ENCODE measurements at places on chromosomes 5 and 9.

- DNase-seq, result no peak
These were observed 187.6 kb downstream of the GADD45G start for GRCh38 chr9:89792189-89793123.

DNA sequence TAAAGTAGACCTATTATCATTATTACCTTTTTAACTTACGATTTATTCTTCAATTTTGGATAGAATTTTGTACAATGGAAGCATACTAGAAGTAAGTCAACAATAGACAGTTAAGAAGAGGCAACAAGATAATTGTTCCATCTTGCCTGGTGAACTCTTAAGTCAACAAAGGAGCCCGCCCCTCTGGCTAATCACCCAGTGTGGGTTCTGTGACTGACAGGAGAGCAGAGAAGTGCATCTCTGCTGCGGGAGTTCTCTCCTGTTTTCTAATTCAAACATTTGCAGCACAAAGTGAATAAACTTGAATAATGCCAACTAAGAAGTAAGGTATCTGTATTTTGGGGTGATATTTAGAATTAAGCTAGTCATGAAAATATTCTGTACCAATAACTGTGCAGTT is 6.7 kb upstream of the ISL1 start:
- no peak for DNase-seq

DNA sequence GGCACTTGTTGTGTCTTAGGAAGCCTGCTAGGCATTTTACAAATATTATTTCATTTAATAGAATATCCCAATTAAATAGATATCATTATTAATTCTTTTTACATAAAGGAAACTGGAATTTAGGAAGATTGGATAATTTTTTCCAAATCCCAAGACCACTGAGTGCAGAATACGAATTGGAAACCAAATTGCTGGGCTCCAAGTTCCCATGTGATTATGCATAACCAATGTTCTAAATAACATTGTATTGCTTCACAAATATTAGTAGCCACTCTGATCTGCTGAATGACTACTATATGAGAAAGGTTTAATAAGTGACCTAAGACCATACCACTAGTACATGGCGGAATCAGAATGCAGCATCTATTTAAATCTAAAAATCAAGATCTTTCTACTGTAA is 57.7 kb downstream of the ALDH1A1 start:
- no peak for DNase-seq

DNA sequence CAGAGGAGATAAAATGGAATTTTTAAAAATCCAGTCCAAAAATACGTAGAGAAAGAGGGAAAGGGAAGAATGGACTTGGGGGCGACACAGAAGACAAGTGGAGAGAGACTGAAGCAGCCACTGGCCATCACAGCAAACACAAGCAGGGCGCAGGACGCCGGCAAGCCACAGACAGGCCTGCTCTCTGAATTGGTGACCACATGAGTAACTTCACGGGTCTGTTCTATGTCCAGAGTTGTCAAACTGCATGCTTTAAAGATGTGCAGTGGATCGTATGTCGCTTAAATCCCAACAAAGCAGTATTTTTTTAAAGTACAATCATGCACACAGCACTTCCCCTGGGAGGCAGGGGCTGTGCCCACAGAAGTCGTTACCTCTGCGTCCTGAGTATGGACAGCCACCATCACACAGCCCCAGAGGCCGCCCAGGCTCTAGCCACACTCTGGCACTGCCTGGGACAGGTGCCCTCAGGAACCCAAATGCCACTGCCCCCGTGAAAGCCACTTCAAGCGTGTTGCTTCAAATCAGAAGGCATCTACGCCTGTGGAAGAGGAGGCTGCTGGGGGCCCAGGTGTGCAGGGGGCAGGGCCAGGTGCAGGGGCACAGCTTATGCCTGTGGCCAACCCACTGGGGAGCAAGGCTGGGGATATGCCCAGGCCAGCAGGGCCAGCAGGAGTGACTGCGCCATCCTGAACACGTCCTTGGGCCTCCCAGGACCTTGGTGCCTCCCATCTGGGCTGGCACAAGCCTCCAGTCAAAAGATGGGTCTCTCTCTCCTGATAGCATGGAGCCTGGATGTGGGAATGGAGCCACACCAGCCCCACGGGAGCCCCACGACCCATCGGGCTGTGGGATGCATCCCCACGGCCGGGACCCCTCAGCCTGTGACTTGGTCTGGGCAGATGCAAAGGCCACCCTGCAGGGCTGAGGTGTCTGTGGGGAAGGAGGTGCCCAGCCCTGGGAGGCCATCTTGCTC is 5.9 kb upstream of the LRRC14B start:
- DNase-seq, result no peak

- DNase-seq, result no peak
These were observed 20.0 kb downstream of the PCDH1 start for GRCh38 chr5:141858079-141858765.

- DNase-seq, result peak; percentile 50
These were observed 69.6 kb downstream of the CHSY3 start for GRCh38 chr5:129973716-129974426.

GRCh38 chr5:37015795-37016666 is 139.5 kb downstream of the NIPBL start:
- peak; percentile 4 for DNase-seq

DNA sequence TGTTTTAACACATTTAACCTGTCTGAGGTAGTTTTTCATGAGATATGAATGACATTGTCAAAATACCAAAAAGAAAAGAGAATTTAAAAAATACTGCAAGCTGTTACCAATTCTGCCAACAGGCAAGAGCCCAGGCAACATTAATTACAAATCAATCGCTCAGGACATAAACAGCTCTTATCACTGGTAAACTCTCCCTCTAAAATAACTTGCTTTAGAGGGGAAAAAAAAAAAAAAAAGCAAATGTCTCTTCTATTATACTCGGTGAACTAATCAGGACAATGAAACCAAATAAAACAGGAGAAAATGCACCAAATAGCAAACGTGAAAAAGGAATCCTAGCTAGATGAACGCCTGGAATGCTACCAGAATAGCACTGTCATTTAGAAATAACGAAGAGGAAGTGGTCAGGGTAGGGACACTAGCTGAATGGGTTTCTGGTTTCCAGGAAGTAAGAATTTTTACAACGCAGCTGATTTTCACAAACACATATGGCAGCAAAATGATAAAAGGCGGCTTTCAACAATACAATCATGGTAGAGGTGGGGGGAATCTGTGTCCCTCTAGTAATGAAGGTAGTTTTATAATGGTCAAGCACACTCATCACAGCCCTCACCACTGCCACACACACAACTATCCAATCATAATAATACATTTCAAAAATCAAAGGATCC is 94.9 kb downstream of the DENND1A start:
- DNase-seq, result peak; percentile 53

GRCh38 chr5:79295029-79295428 is 59.1 kb downstream of the JMY start:
- DNase-seq, result no peak

DNA sequence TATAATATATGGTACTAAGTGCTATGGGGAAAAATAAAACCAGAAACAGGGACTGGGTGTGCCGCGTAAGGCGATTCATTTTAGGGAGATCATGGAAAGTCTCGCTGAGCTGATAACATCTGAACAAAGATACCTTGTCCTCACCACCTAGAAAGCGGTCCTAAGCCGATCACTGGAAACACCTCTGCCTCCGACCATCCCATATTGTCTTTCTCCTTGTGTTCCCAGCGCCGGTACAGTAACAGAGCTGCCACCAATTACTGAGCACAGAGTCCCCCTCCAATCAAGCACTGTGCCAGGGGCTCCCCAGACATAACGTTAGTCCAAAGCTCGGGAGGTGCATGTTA is 704 bp downstream of the CCDC112 start:
- DNase-seq, result no peak

GRCh38 chr9:88657893-88658292 is 122.9 kb downstream of the NXNL2 start:
- DNase-seq, result no peak

- DNase-seq, result no peak
These were observed 43.6 kb upstream of the RAD23B start for GRCh38 chr9:107239474-107239873.

DNA sequence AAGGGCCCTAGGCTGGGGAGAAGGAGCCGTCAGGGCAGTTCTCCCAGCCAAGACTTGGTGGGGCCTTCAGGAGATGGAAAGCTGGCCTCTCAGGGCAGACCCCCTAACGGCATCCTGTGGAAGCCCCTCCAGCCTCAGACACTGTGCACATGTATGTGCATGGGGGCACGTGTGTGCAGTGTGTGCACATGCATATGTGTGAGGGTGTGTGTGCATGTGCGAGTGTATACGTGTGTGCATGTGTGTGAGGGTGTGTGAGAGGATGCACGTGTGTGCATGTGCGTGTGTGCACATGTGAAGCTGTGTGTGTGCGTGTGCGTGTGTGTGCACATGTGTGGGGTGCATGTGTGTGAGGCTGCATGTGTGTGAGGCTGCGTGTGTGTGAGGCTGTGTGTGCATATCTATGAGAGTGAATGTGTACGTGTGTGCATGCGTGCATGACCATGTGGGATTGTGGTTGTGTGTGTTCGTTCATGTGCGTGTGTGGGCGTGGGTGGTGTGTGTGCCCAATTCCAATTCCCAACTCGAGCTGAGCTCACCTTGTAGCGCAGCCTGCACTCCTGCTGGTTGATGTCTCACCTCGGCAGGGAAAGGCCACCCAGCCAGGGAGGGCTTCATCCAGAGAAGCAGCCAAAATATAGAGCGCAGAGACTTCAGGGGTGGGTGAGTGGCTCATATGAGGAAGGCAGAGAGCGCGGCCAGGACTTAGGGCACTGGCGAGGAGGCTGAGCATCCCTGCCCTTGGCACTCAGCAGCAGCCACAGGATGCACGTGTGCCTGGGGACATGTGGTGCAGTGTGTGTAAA is 142.7 kb upstream of the PPP1R26 start:
- no peak for DNase-seq

GRCh38 chr5:149615976-149616375 is 34.7 kb downstream of the ARHGEF37 start:
- no peak for DNase-seq

- DNase-seq, result peak; percentile 13
These were observed 19.3 kb downstream of the TYRP1 start for GRCh38 chr9:12712532-12712931.

- no peak for DNase-seq
These were observed 43.3 kb downstream of the ANKRD33B start for GRCh38 chr5:10607023-10607665.

- no peak for DNase-seq
These were observed 47.0 kb downstream of the LRSAM1 start for GRCh38 chr9:127498298-127498697.

GRCh38 chr5:121273833-121274433 is 577.7 kb upstream of the FTMT start:
- peak; percentile 47 for DNase-seq

- DNase-seq, result no peak
These were observed 61.4 kb upstream of the MRPS30 start for GRCh38 chr5:44747396-44747795.

DNA sequence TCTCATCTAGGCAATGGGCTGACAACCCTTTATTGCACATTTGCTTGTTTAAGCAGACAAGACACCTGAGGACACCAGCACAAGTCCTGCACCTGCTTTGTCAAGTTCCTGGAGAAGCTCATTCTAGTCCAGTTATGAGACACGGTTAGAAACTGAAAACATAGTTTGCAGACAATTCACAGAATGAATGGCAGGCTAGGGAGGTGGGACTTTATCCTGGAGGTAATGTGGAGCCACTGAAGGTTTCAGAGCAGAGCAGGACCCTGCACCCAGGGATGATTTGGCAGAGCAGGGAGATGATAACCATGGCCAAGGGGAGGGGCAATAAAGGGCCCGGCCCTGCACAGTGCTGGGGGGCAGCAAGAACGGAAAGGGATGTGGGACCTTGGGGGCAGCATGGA is 50.7 kb upstream of the SLC25A51 start:
- DNase-seq, result no peak

DNA sequence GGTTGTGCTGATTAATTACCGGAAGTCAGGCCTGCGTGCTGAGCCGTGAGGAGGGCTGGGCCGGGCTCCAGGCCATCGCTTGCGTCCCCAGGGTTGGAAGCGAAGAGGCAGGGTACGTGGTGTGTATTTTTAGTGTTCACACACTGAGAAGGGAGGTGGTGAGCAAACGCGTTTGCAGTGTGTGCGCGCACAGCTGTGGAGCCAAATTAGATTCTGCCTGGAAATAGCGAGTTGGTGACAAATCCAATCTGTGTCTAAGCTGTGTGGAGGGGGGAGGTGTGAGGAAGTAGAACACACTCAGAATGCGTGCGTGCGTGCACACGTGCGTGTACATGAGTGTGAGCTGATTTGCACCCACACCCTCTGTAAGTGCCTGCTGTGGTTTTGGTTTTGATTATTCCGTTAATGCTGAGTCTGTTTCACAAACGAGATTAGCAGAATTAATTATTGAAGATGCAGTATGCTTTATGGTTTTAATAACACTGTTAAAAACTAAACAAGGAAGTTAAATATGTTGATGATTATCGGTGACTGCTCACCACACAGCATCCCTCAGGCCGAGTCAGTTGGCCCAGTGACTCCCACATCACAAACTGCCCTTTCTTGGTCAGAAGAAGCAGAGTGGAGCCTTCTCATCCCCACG is 111.8 kb upstream of the FCN2 start:
- DNase-seq, result peak; percentile 80

- DNase-seq, result no peak
These were observed 1237.8 kb upstream of the ACO1 start for GRCh38 chr9:31146485-31147166.

GRCh38 chr5:111960476-111961215 is 203.7 kb upstream of the NREP start:
- peak; percentile 71 for DNase-seq

- DNase-seq, result no peak
These were observed 20.3 kb downstream of the SLC36A3 start for GRCh38 chr5:151283120-151283825.

- DNase-seq, result no peak
These were observed 284.4 kb downstream of the OSTF1 start for GRCh38 chr9:75372499-75373268.

- DNase-seq, result no peak
These were observed 53.3 kb downstream of the GLDC start for GRCh38 chr9:6592231-6592630.

DNA sequence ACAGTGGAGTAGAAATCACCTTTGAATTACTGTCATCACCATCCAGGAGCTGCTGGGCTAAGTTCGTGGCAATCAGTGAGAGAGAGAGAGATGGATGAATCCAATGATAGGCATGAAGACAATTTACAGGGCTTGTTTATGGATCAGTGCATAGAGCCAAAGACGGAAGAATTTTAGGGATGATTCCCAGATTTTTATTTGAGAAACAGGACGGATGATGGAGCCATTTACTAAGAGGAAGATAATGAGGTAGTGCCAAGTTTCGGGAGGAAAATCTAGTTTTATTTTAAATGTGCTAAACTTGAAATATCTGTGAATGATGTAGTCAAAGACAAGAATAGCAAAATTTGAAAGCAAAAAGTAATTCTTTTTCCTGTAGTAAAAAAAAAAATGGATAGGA is 394.2 kb upstream of the PAPPA start:
- DNase-seq, result peak; percentile 22
